ENCODE measurements at places on chromosomes 6 and 20.

DNA sequence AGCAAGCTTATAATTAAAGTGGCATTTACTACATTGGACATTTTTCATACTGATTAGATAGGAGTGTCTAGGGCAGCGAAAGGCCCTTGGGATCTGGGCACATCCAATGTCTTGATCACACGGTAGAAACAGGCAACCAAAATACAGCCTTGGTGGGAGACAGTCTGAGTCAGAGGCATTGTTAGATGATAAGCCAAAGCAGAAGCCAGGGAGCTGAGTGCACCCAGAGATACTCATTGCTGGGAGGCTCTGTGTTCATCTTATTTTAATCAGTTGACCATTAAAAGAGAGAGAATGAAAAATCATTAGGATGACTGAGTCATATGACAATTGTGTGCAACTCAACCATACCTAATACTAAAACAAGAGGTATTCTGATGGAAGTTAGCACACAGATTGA, 109.5 kb downstream of the LCA5 start:
- no peak for DNase-seq

DNA sequence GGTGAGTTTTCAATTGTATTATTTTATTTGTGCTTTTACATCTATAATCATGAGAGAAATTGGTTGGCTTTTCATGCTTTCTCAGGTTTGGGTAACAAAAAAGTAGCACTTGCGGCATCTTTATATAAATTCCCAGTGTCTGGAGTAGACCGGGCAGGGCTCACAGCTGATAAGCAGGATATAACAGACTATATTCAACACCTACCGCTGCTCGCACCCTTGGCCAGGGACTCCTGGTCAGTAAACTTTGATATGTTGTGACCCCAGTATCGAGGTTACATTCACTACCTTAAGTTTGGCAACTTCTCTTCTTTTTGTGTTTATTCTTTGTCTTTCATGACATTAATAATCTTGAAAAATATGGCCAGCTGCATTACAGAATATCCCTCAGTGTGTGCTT, 343.4 kb downstream of the TBC1D32 start:
- DNase-seq, result no peak

DNA sequence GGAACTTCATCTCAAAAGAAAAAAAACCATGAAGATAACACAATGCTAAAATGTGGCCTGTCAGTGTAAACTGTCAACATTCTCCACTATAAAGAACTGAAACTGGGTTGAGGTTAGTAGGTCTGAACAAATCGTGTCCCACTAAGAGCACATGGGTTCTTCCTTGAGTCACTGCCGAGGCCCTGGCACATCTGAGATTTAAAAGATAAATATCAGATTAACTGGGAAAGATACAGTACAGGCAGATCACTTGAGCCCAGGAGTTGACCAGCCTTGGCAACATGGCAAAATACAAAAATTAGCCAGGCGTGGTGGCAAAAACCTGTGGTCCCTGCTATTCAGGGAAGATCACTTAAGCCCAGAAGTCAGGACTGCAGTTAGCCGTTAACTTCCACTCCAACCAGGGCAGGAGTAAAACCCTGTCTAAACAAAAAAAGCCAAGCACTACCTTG, 5.6 kb downstream of the EEF1A1 start:
- no peak for DNase-seq

DNA sequence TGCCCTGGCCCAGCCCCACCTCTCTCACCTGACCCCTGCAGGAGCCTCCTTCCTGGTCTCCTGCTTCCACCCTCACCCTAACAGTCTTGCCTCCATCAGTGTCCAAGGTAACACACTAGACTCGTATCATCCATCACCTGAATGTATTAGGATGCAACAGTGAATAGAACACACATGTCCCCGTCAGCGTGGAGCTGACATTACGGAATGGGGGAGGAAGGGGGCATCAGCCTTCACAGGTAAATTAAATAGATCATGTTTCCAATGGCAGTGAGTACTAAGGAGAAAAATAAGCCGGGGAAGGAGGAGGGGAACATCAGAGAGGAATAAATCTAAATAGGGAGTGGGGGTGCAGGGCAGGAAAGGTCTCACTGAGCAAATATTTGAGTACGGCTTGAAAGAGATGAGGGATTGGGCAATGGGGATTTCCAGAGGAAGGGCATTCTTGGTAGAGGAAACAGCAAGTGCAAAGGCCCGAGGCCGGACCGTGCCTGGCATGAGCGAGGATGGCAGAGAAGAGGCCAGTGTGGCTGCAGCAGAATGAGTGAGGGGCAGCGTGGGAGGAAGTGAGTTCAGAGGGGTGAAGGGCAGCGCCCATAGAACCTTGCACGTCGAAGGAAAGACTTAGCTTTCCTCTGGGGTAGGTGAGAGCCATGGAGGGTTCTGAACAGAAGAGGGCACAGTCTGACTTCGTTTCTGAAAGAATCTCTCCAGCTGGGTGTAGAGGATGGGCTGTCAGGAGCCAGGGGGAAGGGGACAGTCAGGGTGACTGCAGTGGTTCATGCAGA, 110.1 kb upstream of the PTPN1 start:
- DNase-seq, result no peak

GRCh38 chr6:154448448-154449096, 61.9 kb downstream of the CNKSR3 start:
- no peak for DNase-seq

DNA sequence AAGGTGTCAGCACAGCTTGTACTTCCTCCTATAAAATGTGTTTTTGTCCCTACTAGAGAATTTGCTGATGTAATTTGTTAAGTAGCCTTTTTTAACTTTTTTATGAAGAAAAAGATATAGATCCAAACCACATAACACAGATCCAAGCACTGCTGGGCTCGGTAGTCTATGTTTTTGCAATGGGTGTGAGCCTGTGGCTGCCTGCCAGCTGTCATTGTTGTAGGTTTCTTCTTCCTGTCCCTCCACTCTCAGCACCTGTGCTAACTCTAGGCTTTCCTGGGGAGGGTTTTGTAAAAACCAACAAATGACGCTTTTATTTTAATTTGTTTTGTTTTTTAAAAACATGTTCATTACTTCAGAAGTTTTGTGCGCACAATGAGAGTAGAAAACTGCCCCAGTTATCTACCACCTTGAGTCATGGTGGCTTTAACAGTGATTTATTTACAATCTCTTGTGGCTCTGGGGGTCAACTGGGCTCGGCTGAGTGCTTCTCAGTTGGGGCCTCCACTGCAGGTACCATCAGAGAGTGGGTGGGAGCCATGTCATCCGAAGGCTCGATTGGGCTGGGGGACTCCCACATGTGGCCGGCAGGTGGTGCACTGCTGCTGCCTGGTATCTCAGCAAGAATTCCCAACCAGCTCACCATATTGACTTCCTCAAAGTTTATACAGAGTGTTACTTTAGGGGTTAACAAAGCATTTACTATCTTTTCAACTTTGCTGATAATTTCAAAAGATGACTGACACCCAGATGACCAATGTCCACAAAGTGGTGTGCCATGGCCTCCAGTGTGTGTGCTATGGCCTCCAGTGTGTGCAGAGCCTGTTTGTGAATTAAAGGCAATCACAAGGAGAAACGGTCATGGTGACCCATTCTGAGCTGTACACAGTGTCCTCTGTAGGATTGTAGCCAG, 3.0 kb upstream of the CCR6 start:
- peak; percentile 53 for DNase-seq

- DNase-seq, result no peak
These were observed 23.5 kb upstream of the SIM1 start for GRCh38 chr6:100488244-100488643.

- DNase-seq, result no peak
These were observed 59.3 kb downstream of the UBE3D start for GRCh38 chr6:83006270-83006905.

- DNase-seq, result no peak
These were observed 140.9 kb downstream of the THBS2 start for GRCh38 chr6:169112483-169113320.

- no peak for DNase-seq
These were observed 31.8 kb downstream of the PLCB4 start for GRCh38 chr20:9100691-9101090.

- DNase-seq, result no peak
These were observed 67.0 kb downstream of the NOX3 start for GRCh38 chr6:155388591-155388990.

DNA sequence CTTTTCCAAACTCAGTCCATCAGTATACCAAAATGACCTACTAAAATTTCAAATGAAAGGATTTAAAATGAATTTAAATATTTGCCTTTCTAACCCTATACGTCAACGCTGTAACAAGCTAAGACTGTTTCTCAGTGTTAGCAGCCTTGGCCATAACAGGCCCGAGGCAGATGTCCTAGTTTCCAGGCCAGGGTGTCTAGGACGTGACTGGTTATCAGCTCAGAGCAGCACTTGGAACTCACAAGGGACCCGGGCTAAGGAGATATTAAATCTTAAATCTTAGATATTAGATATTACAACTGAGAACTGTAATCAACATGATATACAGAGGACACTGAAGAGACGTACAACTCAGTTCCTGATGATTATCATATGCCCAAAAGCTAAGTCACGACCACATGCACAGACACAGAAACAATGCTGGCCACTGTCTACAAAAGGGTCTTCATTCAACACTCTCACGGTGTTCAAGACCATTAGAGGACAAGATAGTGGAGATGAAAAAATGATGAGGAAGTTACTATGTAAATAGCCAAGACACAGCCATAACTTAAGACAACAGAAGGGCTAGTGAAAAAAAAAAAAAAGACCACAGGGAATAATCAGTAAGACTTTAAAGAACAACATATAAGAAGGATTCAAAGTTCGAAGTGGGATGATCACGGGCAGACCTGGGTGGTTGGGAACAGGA, at the start of gene CLDN20:
TSS of gene CLDN20 (plus strand) at position 641 of the 691 bp plus-strand sequence. CDS start 11,707 bp downstream, outside the sequence.
- DNase-seq, result no peak

GRCh38 chr6:33967966-33968724, 164.3 kb upstream of the MLN start:
- DNase-seq, result no peak

GRCh38 chr20:38205001-38205400, 39.9 kb upstream of the TGM2 start:
- no peak for DNase-seq

GRCh38 chr20:3658716-3659491, 4.3 kb downstream of the GFRA4 start:
- no peak for DNase-seq

DNA sequence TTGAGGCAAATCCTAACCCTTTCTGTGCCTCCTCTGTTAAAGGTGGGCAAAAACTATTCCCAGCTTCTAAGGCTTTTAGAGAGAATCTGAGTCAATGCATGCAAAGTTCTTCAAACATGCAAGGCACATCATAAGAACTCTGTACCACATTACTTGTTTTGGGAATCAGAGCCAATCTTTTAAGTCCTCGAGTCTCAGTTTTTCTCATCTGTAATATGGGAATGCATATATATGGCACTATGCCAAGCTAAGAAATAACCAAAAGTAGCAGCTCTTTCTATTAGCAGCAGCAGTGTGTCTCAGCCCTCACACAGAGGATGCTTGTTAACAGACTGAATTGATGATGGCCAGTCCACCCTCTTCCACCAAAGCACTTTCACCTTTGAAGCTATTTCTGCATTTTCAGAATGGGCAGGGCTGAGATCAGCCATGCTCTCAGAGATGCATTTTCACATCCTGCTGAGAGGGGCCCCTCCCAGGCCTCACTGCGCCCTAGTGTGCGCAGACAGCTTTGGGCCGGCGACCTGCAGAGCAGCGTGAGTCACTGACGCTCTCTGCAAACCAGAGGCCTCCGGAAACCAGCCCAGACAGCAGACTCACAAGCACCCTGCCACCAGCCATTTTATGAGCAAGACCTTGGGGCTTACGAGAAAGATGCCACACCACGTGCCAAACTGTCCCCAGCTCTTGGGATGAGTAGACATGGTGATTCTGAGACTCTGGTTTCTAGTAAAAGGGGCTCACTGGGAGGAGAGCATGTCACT, 138.0 kb downstream of the NFATC2 start:
- DNase-seq, result peak; percentile 96

DNA sequence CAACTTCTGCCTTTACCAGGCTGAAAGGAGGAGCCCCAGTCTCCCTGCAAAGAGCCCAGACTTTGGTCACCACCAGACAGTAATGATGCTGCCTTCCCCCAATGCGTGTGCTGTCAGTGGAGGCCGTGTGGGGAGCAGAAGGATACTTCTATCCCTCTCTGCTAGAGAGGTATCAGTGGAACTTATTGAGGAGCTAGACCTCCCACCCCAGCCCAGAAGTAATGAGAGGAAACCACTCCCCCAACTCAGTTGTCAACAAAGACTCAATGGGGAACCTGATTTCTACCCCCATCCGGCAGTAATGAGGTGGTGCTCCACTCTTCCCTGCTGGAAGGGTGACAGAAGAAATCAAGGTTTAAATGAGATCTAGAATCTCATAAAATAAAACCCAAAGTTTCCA, 4.4 kb upstream of the WFDC8 start:
- DNase-seq, result no peak

GRCh38 chr20:4045741-4046140, 30.4 kb upstream of the RNF24 start:
- DNase-seq, result no peak

- no peak for DNase-seq
These were observed 37.1 kb upstream of the SLC4A11 start for GRCh38 chr20:3275966-3276679.

- DNase-seq, result no peak
These were observed 196.8 kb downstream of the FARS2 start for GRCh38 chr6:5457983-5458683.

- DNase-seq, result no peak
These were observed 58.0 kb downstream of the SYTL3 start for GRCh38 chr6:158707821-158708195.

- DNase-seq, result peak; percentile 42
These were observed 51.5 kb downstream of the SLC23A2 start for GRCh38 chr20:4949833-4950178.
